ENCODE measurements at places on chromosomes 16 and 17.

- DNase-seq: peak; percentile 31
These were observed 36.1 kb downstream of the CMIP start for GRCh38 chr16:81480606-81481206.

DNA sequence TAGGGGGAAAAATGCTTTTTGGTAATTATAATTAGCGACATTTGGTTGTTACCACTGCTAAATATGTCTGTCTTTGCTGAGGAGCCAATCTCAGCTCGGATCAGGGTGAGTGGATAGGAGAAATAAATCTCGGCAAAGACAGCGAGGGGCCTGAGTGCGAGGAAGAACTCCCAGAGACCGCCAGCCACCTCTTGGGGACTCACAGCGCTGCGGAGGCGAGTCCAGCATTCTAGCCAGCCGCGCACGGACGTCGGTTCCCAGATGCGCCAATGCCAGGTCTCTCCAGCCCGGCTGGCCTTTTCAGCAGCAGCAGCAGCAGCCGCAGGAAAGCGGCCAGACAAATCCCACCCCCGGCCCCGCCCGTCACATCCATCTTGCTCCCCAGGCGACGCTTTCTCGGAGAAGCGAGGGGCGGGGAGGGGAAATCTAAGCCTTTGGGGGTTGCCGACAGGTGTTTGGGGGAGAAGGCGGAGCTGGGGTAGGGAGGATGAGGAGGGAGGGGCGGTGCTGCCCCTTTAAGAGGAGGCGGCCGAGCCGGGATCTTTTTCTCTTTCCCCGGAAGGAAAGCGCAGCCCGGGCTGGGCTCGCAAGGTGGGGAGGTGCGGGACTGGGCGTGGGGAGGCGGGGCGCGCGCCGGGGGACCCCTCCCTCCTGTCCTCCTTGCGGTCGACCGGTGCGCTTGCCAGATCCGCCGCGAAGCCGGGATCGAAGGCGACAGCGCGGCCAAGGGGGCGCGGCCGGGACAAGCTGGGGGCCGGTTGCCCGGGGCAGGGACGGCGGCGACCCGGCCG is at the start of gene ITGA3:
Gene ITGA3 (plus strand): TSS at position 685 of the 791 bp plus-strand sequence. CDS start 330 bp downstream, outside the sequence.
- peak; percentile 63 for DNase-seq

- no peak for DNase-seq
These were observed 44.6 kb downstream of the SPOP start for GRCh38 chr17:49633250-49633649.

- DNase-seq: no peak
These were observed 28.4 kb downstream of the SLC25A10 start for GRCh38 chr17:81740395-81740961.

All from germinal center (tissue), 1 donor.